Renal cortical epithelial cell (primary cell): ENCODE measurements at places on chromosomes 7 and 10. TPM values are rescaled to one million over a fixed set of nuclear protein-coding genes. Genes with fewer than 3 reads are reported as not detected.

GRCh38 chr10:26983156-26983555 is 117.1 kb downstream of the ANKRD26 start:
- peak; percentile 21 for DNase-seq

GRCh38 chr7:11934796-11935195 is 102.8 kb upstream of the THSD7A start:
- DNase-seq: peak; percentile 51

DNA sequence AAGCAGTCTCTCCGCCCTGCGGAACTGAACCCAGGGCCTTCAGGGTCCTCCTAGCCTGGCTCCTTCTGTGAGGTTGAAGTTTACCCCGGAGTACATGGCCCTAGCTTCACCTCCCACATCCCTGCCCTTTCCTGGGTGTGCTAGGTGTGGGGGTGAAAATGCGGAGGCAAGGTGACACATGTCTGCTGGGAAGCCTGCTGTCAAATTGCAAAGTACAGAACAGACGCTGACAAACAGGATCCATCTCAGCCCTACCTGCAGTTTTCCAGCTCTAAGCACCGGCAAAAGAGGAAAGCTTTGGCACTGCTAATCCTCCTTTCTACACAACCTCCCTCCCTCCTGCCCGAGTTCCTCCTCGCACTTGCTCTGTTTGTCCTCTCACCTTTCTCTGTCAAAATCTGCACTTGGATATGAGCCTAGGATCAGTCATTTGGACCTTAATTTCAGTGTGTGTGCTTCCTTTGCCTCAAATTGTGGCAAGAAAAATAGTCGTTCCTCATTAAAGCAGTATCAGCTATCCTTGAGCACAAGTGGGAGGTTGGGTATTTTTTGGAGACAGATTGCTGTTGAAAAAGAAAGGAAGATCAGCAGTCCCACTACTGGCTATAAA is 14.4 kb upstream of the GPR15LG start:
- DNase-seq: no peak

GRCh38 chr7:60017-60675 is 132.2 kb upstream of the FAM20C start:
- DNase-seq: no peak

RNF148 gene
- total RNA-seq: 0.15 TPM in 1 of 2 replicates, not detected in the other

CEP55 gene
- 1.8 and 36.8 TPM in 2 replicates for total RNA-seq

DNA sequence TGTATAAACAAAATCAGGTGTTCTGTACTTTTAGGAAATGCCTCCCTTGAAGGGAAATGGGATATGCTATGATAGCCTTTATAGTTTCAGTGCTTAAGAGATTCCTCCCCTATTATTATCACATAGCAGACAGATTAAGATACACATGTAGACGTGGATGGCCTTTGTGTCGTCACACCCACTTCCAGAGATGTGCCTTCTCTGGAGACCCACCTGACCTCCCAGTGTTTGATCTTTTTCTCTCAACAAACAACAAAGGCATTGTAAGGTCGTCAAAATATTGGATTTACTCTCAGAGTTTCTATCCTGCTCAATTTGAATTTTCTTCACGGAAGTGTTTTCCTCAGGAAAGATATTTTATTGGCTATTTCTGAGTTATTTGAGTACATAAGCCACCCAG is 25.7 kb upstream of the C1GALT1 start:
- DNase-seq: no peak

DNA sequence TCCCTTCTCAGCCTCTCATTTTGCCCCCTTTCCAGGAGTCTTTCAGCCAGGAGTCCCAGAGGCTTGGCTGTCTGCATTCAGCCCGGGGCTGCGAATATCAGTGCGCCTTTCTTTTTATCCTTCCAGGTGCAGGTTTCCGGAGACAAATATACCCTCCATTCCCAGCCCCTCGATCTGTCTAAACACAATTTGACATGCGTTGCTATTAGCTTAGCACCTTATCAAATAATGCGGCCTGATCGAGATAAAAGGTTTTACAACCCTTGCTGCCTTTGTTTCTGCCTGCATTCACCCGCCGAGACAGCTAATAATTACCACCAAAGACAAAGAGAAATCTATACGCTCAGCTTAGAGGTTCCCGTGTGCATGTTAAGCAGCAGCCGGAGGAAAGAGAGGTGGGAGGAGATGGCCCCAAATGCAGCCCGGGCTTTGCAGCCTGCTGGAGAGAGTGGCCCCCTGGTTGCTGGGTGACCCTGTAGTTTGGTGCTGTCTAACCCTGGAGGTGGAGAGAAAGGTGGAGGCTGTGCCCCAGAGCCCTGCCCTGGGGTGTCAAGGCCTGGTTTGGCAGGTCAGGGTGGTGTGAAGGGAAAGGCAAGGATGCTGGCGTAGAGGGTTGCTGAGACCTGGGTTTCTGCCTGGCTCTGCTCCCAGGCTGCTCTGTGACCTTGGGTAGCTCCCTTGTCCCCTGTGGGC is 185.3 kb downstream of the RPS24 start:
- DNase-seq: no peak

DNA sequence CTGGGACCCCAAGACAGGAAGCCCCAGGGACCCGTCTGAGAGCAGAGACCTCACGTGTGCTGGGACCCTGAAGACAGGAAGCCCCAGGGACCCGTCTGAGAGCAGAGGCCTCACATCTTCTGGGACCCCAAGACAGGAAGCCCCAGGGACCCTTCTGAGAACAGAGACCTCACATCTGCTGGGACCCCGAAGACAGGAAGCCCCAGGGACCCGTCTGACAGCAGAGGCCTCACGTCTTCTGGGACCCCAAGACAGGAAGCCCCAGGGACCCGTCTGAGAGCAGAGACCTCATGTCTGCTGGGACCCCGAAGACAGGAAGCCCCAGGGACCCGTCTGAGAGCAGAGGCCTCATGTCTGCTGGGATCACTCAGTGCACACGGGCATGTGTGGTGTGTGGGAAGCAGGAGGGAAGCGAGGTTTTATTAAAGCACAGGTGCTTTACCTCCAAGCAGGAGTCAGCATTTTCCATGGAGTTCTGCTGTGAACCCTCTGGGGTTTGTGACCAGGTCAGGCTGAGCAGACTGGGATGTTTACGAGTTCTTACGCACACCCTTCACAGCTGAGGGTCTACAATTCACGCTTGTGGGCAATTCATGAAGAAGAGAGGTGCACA is 590.6 kb downstream of the DNAJB6 start:
- DNase-seq: no peak

DNA sequence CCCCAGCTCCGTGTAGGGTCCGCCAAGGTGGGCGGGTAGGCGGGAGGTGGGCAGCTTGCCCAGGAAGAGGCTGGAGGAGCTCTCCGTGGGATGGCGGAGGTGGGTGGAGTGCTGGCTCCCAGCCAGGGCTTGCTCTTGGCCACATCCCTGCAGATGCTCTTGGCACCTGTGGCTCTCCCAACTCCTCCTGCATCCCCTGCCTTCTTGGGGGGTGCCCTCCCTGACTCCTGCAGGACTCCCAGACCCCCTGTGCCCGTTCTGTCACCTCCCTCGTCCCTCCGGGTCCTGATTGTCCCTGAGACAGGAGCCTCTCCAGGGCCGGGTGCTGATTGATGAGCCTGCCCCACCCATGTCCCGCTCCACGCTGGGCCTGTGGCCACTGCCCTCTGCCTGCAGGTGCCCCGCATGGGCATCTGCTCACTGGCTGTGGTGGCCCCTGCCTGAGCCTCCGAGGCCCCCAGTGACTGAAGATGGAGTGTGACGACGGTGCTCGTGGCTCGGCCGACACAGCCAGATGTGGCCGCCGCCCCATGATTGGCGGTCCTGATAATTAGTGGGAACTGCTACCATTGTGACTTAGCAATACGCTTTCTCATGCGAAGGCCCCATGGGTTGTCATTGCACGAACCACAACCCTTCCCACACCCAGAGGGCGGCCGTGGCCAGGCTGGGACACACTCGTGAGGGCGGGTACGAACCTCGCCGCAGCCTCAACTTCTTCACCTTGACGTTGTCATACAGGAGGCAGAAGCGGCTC is 23.6 kb downstream of the CFAP46 start:
- DNase-seq: no peak

DNA sequence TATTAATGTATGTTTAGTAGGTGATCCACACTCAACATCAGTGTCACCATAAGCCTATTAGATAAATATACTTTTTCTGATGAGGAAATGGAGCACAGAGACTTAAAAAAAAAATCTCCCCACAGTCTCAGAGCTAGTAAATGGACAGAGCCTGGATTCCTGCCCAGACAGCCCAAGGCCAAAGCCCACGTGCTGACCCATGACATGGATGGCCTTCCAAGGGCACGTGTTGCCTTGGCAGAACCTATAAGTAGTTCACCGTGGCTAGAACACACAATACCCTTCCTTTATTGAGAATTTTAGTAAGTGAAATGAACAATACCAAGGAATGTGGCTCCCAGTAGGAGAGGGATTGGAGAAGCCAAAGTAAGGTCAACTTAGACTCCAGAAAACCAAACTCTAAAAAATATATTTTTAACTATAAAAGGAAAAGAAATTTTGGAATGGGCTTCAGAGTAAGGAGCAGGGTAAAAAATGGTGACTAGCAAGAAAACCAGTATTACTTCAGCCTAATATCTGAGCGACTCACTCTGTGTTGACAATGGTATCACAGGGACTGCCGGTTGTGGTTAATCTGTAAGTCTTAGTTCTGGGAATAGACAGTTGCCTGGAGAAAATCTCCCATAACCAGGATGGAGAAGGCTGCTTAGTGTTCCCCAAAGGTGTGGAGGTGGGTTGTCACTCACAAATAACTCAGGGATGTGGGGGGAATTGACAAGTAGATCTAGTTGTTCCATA is 223.0 kb downstream of the SORCS1 start:
- peak; percentile 26 for DNase-seq

DNA sequence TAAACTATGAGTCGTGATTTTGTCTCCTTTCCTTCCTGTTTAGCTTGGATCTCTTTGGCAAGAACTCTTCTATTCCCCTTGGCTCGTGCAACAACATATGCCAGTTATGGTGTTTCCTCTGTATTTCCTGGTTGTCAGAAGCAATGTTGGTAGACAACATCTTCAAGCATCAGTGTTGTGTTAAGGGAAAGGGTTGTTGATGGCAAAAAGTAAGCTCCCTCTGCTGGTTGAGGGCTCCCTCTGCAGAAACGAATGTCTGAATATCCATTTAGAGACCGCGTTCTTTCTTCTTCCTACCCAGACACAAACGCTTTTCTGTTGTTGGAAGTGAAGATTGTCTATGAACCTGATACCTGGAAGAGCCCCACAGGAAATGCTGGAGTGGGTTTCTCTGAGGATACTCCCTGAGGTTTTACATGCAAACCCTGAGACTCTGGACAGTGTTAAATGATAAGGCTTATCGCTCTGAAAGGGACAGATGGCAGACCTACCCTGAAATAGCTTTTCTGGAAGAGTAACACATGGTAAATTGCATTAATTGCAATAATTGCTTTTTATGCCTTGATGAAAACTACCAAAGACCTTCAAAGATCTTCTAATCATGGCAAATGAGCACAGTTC is 23.5 kb upstream of the C1QL3 start:
- peak; percentile 48 for DNase-seq

PNLIPRP3 gene
- not detected in 2 replicates for total RNA-seq

BTBD16 gene
- total RNA-seq: 0.45 TPM in 1 of 2 replicates, not detected in the other

DNA sequence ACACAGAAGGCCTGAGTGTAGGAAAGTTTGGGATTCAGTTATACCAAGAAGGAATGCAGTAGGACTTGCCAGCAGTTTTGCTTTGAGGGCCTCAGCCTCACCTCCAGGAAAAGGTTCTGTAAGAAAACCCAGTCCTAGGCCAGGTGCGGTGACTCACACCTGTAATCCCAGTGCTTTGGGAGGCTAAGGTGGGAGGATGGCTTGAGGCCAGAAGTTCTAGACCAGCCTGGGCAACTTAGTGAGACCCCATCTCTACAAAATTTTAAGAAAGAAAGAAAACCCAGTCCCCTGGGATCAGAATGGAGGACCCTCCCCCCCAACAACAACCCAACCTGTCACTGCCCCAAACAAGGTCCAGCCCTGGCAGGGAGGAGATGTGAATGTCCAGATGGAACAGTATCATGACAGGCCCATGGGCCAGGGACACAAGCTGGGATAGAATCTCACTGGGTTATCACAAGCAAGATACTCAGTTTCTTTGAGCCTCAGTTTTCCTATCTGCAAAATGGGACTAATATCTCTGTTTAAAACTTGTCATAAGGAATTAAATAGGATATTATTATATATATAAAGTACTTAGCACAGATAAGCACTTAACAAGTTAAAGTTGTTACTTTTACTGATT is 68.7 kb downstream of the GTF2IRD1 start:
- DNase-seq: no peak

DNA sequence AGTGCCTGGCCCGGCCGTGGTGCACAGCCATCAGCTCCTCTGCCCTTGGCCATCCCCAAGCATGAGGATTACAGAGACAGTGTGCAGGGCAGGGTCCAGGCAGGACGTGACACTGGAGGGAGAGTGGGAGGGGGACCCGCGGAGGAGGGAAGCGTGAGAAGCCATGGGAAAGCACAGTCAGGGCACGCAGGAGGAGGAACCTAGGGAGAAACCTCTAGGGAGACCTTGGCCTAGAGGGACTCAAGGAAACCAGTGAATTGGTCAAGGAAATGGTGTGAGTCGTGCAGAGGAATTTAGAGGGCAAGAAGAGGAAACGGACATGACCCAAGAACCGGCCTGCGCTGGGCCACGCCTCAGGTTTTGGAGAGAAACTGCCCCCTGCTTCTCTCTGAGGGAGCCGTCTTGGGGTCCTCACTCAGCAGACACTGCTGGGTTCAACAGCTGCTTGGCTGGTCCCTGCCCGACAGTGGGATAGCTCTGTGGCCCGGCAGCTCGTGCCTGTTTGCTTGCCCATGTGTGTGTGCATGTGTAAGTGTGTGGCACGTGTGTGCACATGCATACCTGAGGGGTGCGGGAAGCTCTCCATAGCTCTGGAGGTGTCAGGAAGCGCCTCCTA is 3.2 kb downstream of the OPN4 start:
- no peak for DNase-seq

DNA sequence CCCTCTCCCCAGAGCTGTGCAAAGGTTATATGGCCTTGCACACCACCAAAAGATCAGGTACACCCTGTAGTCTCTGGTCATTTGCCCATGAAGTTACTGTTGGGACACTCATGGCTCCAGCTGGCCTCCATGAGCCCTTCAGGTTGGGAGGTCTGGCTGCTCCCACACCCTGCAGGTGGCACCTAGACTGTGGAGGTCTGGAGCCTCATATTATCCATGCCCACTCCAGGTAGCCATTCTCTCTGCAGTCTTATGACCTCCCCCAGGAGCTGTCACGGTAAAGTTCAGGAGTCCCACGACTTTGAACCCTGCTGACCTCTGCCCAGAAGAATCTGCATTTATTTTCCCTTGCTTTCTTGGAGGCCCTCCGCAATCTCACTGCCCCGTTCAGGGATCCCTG is 39.2 kb upstream of the GAD2 start:
- no peak for DNase-seq

GRCh38 chr7:31855530-31855929 is 168.5 kb downstream of the PPP1R17 start:
- no peak for DNase-seq

ABCC2 gene
- 0.17 and 0.65 TPM in 2 replicates for total RNA-seq

ST8SIA6 gene
- 0.17 and 0.20 TPM in 2 replicates for total RNA-seq

- DNase-seq: no peak
Measured at GRCh38 chr10:50346942-50347341, 95.6 kb upstream of the ASAH2 start.

DNA sequence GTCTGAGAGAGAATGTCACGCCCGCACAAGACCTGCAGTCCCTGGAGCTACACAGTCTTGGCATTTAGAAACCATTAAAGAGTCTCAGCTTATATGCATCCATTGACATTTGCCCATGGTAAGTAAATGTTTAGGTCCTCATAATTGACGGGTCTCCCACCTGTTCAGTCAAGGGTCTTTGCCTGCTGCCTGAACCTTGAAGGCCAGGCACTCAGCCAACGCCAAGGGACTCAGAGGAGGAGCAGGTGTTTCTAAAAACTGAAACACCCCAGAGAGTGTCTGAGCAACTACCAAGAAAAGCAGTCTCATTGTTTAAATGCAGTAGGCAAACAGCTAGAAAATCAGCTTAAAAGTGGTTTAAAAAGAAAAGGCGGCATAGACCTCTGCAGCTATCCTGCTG is 264.7 kb upstream of the AKR1E2 start:
- no peak for DNase-seq
